Aorta (tissue), 5 donors: ENCODE measurements at places on chromosomes 5 and 9. TPM values are rescaled to one million over a fixed set of nuclear protein-coding genes. Genes with fewer than 3 reads are reported as not detected.
A peak's percentile ranks its signal among the peaks of the same experiment; 100 is the strongest.

GRCh38 chr5:32168460-32169033 is 5.6 kb downstream of the GOLPH3 start:
- no peak overlapping the region for H3K27ac ChIP-seq
- no peak for DNase-seq
- peaks cover 2% of the 10 kb centered on the region for H3K36me3 ChIP-seq
- no peak overlapping the region for H3K4me3 ChIP-seq

GRCh38 chr5:25027526-25027925 is 382.7 kb upstream of the CDH10 start:
- DNase-seq, result no peak
- H3K27me3 ChIP-seq, result no peaks in the 10 kb centered on the region
- no peaks in the 10 kb centered on the region for H3K36me3 ChIP-seq
- H3K4me1 ChIP-seq, result no peaks in the 10 kb centered on the region
- H3K27ac ChIP-seq, result no peak overlapping the region

DNA sequence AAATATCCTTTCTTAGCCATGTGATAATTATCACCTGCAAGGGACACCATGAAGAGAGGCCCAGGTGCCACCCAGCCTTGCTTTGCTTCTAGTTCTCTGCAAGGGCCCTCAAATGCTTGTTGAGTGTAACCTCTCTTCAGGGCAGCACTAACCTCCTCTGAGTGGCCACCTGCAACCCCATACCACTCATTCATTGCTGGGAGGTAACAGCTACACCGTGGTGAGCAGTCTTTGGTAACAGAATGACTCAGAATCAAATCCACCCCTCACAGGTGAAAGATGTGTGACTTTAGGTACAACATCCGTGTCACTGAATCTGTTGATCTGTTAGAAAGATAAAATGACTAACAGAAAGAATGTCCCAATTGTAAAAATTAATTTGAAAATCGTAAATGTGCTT is 365.1 kb upstream of the TRPC7 start:
- no peak overlapping the region for H3K4me3 ChIP-seq
- DNase-seq, result no peak
- H3K27me3 ChIP-seq, result no peaks in the 10 kb centered on the region
- no peak overlapping the region for H3K27ac ChIP-seq
- no peaks in the 10 kb centered on the region for H3K4me1 ChIP-seq
- no peaks in the 10 kb centered on the region for H3K36me3 ChIP-seq

- H3K27ac ChIP-seq, result no peak overlapping the region
- H3K4me3 ChIP-seq, result no peak overlapping the region
Observed at GRCh38 chr5:180009581-180009980, 62.0 kb downstream of the RNF130 start.

- H3K36me3 ChIP-seq, result no peaks in the 10 kb centered on the region
- no peak for DNase-seq
- no peak overlapping the region for H3K4me3 ChIP-seq
- no peak overlapping the region for H3K27ac ChIP-seq
Observed at GRCh38 chr5:76038212-76038611, 45.0 kb upstream of the SV2C start.

DNA sequence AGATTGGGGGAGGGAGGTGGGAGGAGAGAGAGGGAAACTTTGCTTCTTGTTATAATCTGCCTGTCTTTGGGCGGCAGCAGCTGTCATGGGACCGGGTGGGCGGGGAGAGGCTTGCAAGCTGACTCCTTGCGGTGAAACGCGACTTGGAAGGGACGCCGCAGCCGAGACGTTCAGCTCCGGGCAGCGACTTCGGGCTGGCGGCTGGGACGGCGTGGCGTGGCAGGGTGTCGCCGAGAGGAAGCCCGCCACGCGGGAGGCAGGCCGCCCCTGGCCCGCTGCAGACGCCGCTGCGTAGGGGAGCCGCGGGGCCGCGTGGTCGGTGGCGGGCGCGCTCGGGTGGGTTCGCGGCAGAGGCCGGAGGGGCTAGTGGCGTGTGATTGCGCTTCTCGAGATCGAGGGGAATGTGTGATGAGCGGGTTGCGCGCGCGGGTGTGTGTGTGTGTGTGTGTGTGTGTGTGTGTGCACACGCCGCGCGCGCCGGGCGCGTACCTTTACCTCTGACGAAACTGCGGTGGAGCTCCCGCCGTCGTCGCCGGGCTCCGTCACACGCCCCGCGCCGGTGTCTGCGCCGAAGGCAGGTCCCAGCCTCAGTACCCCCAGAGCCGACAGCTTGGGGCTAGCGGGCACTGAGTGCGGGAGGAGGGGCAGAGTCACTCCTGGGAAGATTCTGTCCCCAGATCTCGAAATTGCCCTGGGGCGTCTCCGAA is 1.7 kb downstream of the PPARGC1B start:
- H3K4me1 ChIP-seq, result no peaks in the 10 kb centered on the region
- H3K36me3 ChIP-seq, result no peaks in the 10 kb centered on the region
- no peak overlapping the region for H3K27ac ChIP-seq
- DNase-seq, result peak; percentile 91

DNA sequence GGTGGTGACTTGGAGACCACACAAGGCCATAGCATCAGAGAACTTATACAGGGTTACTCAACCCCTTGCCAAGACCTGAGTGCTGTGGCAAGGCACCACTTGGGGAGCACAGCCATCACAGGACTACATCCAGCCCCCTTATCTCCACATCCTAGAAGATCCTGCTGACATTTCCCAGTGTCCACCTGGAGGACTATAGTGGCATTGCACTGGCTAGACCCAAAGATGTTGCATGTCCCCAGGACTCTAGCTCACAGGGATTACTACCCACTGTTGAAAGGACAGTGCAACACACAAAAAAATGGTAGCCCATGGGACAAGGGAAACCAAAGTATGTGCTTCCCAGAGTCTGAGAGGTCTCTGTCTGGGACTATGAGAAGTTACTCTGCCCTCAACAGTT is 411.1 kb upstream of the NUDT12 start:
- no peaks in the 10 kb centered on the region for H3K27me3 ChIP-seq
- no peak for DNase-seq
- H3K4me3 ChIP-seq, result no peak overlapping the region
- H3K36me3 ChIP-seq, result no peaks in the 10 kb centered on the region
- no peak overlapping the region for H3K27ac ChIP-seq
- H3K4me1 ChIP-seq, result no peaks in the 10 kb centered on the region

DNA sequence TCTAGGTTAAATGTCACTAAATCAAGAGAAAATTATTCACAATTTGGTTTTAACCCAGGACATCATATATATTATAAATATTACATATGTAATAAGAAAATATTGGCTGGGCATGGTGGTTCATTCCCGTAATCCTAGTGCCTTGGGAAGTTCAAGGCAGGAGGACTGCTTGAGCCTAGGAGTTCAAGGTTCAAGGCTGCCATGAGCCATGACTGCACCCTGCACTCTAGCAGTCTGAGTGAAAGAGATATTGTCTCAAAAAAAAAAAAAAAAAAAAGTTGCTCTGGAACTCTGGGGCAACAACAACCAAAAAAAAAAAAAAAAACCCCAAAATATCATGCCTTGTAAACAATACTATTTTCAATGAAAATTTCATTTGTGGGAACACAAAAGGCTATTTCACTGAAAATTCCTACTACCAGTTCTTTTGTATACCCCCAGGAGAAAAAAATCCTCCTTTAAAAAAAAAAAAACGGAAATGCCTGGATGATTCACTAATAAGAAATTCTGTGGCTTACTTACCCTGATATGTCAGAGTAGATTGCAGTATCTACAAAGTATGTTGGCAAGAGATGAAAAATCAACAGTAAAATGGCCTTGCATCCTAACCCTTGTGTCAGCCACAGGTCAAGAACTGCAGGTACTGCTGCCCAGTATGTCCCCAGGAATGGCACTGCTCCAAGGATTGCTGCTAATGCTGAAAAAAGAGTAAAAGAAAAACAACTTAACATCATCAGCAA is 22.6 kb upstream of the CTNNAL1 start:
- peaks cover 2% of the 10 kb centered on the region for H3K4me1 ChIP-seq
- no peak overlapping the region for H3K27ac ChIP-seq
- DNase-seq, result peak; percentile 53

DNA sequence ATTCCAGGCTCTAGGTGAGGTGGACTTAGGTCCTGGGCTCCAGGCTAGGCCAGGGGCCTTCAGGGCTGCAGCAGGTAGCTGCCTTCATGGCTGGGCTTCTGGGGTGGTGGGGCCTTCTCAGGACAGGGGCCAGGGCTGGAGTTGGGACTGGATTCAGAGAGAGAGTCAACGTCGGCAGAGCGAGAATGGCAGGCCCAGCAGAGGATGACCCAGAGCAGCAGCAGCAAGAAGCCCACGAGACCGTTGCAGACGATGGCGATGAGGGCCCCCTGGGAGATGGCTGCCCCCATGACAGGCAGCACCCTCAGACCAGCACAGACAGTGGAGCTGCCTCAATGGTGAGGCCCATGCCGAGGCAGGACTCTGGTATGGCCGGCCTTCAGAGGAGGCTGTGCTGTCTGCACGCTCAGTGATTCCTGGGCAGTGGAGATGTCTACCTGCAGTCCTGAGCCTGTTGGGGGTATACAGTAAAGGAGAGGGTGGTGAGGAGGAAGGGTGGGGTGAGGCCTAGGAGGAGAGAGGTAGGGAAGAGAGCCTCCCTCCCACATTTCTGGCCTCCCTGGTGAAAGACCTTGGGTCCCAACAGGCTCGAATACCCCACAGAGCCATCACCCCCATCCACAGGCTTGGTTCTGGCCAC is 1.3 kb downstream of the ENHO start:
- H3K27me3 ChIP-seq, result no peaks in the 10 kb centered on the region
- no peak overlapping the region for H3K27ac ChIP-seq
- no peaks in the 10 kb centered on the region for H3K4me1 ChIP-seq

- no peak overlapping the region for H3K27ac ChIP-seq
- peaks cover 4% of the 10 kb centered on the region for H3K4me1 ChIP-seq
- H3K27me3 ChIP-seq, result no peaks in the 10 kb centered on the region
Observed at GRCh38 chr5:124888050-124888506, 141.6 kb upstream of the ZNF608 start.

- DNase-seq, result no peak
- H3K4me3 ChIP-seq, result no peak overlapping the region
- no peak overlapping the region for H3K27ac ChIP-seq
Observed at GRCh38 chr9:91978740-91979414, 28.8 kb upstream of the ROR2 start.

- H3K4me3 ChIP-seq, result no peak overlapping the region
- no peak for DNase-seq
- H3K36me3 ChIP-seq, result no peaks in the 10 kb centered on the region
Observed at GRCh38 chr9:77833561-77834429, 185.7 kb upstream of the GNA14 start.

Gene PKN3
- total RNA-seq, result 7.1 TPM

Gene GAPT
- total RNA-seq, result 1.9 TPM

Gene DAB2
- 255 TPM for total RNA-seq

Gene FBP2
- not detected for total RNA-seq

Gene OSMR
- total RNA-seq, result 150 TPM
